ENCODE measurements at places on chromosomes 5 and 9.

- no peak for DNase-seq
Measured at GRCh38 chr9:129958796-129959195, 84.2 kb downstream of the FNBP1 start.

DNA sequence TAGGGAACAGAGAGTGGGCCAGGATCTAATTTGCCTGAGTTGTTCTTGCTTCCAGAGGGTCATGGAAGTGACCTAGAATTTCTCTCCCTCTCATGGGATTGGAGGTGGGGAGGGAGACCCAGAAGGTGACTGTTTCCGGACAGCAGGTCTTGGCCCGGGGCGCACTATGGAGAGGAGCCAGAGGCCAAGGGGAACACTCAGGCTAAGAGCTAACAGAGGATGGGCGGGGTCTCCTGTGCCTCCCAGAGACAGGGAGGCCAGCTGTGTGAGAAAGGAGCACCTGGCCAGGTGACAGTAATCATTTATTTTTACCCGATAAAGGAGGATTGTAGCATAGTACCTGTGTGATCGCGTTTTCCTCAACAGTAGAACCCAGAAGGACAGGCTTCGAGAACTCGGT lies 50.9 kb upstream of the ANKH start:
- DNase-seq: no peak

GRCh38 chr9:123562844-123563346 lies 206.9 kb downstream of the CRB2 start:
- DNase-seq: no peak

DNA sequence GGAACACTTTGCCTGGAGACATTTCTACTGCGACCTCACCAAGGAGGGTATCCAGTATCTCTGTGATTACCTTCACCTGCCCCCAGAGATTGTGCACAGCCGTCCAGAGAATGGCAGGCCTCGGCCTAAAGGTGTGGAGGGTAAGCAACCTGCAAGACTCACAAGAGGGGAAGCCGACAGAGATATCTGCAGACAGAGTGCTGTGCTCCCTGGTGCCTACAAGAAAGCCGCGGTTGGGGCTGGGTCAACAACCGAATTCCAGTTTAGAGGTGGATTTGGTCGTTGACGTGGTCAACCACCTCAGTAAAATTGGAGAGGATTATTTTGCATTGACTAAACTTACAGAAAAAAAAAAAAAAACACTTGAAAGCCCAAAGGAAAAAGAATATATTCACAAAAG lies 107.8 kb upstream of the ISL1 start:
- no peak for DNase-seq

- DNase-seq: no peak
Measured at GRCh38 chr5:90939211-90939610, 380.6 kb downstream of the ADGRV1 start.

DNA sequence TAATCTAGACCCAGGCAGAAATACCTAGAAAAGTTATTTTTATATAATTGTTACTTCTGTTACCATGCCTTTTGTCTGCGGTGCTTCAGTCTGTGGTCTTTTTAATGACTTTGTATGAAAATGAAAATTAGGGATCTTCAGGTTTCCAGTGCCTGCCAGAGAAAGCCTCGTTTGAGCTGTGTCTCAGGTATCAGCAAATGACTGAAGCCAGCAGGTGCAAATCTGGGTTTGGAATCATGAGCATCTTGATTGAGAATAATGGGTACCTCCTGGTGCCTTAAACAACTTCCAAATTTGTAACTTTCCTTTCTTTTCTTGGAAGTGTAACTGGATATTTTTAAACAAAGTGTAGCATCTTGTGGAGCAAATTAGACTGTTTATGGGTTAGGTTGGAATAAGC lies 4.3 kb downstream of the ZBTB34 start:
- no peak for DNase-seq

- no peak for DNase-seq
Measured at GRCh38 chr5:53191548-53192165, 82.1 kb upstream of the MOCS2 start.

DNA sequence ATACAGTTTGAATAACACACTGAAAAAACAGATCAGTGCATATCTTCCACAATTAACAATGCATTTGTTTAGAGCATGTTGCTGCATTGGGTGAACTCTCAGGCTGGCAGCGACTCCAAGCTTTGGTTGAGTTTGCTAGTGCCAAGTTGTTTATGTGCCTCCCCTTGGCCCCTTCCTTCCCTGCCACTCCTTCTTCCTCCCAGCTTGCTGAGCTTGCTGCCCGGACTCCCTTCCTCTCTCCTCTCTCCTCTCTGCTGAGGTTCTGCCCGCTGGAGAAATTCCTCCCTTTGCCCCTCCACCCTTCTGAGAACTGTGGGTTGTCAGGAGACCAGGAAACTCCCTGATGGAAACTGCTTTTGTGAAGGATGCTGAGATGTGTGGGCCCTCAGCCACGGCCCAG lies 247.3 kb downstream of the PDZD2 start:
- no peak for DNase-seq

DNA sequence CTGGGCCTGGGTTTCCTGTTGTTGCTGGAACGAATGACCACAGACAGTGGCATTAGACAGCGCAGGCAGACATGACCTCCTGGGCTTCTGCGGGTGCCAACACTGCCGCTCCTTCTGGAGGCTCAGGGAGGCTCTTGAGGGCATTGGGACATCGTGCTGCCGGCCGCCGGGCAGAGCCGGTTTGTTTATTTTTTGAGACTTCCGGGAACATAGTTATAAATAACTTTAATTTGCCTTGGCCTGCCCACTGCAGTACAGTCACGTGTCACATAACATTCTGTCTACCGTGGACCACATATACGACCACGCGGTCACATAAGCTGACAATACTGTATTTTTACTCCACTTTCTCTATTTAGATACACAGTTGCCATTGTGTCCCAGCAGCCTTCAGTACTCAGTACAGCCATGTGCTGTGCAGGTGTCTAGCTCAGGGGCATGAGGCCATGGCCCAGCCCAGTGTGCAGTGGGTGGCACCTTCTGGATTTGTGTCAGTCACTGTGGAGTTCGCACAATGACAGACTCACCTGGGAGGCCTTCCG lies 8.2 kb upstream of the TOR4A start:
- DNase-seq: no peak

DNA sequence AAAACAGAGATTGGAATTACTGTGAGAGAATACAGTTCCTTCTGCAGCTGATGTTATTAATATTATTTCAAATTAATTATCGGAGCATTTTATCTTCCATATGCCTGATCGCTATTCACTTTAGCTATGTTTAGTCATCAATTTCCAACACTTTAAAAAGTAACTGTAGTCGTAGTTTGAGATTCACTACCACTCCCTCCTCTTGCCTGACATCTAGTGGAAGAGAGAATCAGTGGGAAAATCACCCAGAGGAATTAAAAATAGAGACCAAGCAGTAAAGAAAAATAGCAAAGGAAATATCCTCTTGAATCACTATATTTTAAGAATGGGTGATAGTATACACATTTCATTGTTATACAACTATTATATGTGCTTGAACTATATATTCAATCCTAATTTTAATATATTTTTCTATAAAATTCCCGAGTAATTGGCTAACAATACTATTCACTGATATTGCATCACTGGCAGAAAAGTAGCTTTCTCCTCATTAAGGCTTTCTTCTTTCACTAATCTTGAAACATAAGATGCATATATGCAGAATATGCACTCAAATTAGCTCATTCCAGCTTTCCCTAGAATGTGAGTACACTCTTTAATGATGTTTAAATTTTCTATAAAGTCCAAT lies 708.7 kb downstream of the CDH9 start:
- DNase-seq: no peak

DNA sequence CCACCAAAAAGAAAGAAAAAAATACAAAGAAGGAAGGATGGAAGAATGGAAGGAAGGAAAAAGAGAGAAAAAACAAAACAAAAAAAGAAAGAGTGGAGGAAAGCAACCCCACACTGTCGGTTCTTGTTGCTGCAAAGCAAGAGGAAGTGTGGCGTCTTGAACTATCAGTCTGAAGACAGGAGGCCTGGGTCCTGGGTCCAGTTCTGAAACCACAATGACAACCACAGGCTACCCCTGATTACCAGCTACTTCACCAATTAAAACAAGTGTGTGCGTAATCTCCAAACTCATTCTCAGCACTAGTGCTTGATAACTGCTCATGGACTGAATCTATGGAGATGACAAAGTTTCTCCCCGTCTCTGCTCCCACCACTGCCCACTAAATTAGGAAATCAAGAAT lies 93.7 kb downstream of the RASEF start:
- no peak for DNase-seq

DNA sequence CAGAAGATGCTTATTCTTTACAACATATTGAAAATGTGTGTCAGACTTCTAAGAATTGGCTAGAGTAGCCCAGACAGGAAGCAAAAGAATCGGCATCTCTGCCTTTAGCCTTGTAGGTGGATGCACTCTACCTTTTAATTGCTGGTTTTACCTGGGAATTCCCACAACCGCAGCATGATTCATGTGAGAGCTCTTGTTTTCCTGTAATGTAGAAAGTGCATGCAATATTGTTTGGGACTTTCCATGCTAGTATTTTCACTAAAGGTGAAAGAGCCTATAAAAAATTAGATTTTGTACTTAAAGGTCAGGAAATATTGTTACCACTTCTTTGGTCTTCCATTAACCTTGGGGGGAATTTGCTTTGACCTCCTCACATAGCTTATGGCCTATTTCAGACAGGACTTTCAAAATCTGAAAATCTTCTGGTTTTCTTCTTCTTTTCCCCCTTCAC lies 89.8 kb downstream of the NTRK2 start:
- DNase-seq: no peak

- no peak for DNase-seq
Measured at GRCh38 chr9:133919253-133920115, 72.6 kb downstream of the VAV2 start.

DNA sequence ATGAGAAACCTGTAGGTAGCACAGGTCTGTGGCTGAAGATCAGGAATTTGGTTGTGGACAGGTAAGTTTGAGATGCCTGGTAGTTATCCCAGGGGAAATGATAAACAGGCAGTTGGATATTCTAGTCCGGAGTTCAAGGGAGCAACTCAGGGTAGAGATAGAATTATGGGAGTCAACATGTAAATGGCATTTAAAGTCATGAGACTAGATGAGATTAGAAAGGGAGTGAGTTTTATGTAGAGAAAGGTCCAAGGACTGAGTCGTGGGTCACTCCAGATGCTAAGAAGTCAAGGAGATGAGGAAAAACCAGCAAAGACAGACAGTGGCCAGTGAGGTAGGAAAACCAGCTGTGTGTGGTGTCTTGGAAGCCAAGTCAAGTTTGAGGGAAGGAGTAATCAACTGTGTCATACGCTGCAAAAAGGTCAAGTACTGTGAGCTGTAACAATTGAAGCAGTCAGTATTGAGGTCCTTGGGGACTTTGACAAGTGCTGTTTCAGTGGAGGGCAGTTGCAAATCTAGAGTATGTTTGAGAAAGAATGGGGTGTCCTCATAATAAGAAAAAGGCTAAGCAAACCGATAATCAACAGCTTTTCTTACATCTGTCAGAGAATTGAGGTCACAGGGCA lies 18.2 kb downstream of the GNPDA1 start:
- DNase-seq: no peak

DNA sequence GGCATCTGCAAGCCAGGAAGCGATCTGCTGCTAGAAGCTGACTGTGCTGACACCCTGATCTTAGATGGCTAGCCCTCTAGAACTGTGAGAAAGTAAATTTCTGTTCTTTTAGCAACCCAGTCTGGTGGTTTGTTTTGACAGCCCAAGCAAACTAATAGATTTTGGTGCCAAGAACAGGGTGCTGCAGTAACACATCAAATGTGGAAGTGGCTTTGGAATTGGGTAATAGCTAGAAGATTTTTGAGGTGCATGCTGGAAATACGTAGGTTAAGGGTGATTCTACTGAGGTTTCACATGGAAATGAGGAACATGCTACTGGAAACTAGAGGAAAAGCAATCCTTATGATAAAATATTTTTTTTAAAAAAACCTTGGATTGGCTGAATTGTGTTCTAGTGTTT lies 153.5 kb upstream of the SH3GL2 start:
- DNase-seq: no peak

DNA sequence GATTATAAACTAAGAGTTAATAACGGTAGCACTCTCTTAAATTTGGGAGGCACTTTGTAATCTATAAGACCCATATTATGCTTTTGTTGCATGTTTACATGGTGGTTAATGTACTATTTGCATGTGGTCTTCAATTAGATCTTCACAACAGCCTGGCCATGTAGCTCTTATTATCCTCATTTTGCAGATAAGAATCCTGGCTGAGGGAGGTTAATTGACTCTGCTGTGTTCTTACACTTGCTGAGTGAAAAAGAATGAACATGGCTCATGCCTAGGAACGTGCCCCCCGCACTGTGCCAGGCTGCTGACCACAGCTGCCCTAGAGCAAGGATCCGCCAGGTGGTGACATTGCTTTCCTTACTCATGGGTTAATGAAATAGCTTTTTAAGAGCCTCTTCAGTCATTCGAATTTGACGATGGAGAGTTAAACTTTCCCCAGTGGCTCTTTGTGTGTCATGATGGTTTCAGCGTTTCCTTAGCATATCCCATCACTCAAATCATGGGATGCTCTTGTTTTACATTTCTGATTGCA lies 97.9 kb downstream of the CDH6 start:
- no peak for DNase-seq

DNA sequence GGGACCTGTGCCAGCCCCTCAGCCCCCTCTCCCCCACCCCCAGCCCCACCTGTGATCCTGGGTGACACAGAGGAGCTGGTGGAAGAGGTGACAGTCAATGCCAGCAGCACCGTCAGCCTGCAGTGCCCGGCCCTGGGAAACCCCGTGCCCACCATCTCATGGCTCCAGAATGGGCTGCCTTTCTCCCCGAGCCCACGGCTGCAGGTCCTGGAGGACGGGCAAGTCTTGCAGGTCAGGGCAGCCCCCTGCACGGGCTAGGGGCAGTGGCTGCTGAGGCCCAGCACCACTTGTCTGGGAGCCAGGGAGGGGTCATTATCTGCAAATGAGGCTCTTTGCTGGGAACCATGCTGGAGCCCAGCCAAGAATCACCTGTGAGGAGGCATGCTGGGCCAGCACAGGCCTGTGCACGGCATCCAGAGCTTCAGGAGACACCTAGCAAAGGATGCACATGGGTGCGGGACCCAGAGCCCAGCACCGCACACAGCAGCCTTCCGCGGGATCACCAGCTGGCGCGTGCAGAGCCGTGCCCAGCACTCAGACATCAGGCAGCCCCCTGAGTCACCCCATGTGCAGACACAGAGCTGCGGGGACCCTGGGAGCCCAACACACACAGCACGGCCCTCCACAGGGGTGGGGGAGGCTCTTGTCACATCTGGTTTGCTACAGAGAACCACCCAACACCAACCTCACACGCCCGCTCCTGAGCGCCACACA lies 62.0 kb upstream of the ASS1 start:
- no peak for DNase-seq

GRCh38 chr9:124355039-124355940 lies 60.0 kb downstream of the PSMB7 start:
- no peak for DNase-seq

GRCh38 chr5:62779010-62779422 lies 200.4 kb downstream of the LRRC70 start:
- no peak for DNase-seq
